ENCODE measurements at places on chromosomes 11 and 22.

DNA sequence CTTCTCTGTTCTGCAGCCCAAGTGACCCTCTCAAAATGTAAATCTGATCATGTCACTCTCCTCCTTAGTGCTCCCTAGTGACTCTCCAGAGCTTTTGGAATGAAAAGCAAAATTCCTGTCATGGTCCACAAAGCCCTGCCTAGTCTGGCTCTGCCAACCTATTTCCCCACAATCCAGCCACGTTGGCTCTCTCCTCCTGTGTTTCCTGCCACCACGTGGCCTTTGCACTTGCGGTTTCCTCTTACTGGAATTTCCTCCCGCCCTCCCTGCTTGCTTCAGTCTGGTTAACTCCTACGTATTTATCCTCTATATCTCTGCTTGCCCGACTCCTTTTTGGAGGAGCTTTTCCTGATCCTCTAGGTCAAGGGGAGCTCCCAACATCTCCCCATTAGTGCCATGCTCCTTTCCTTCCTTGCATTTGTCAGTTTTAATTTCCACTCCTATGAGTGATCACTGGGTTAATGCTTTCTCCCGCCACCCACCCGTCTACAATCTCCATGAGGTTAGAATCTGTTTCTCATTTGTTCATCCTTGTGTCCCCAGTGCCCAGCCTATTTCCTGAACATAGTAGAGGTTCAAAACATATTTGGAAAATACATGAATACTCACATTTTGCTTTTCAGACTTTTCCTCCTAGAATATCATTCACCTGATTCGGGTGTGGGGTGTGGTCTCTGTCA is 11.5 kb downstream of the NNMT start:
- DNase-seq = no peak

DNA sequence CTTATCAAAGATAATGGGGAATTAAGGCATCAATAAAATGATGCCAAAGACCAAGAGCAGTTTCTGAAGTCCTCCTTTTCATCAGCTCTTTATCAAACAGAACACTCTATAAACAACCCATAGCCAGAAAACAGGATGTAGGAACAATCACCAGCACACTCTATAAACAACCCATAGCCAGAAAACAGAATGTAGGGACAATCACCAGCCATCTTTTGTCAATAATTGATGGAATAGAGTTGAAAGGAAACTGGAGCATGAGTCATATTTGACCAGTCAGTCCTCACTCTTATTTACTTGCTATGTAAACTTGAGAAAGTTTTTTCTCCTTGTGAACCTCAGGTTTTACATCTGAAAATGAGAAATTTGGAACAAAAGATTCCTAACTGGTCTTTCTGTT is 10.0 kb downstream of the MS4A2 start:
- DNase-seq = no peak

DNA sequence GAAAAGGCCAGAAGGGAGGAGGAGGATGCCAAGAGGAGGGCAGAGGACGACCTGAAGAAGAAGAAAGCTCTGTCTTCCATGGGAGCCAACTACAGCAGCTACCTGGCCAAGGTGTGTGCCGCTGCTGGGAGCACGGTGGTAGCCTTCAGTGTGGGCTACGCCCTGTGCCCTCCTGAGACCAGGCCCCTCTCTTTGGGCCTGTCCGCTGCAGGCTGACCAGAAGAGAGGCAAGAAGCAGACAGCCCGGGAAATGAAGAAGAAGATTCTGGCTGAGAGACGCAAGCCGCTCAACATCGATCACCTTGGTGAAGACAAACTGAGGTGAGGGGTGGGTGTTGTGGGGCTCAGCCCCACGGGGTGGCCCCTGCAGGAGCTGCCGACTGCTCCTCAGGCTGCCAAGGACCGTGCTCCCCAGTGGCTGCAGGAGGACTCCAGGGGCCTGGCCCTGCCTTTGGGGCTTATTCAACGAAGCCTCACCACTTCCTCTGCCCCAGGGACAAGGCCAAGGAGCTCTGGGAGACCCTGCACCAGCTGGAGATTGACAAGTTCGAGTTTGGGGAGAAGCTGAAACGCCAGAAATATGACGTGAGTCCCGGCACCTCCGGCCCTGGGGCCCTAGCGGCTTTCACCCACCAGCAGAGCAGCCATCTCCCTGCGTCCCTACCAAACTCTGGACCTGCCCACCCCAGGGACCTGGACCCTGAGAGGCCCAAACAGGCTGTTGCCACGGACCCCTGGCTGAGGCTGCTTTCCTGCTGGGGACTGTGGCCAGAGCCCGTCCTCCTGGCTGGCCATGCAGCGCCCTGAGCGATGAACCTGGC is 12.6 kb upstream of the MRPL23 start:
- no peak for DNase-seq

DNA sequence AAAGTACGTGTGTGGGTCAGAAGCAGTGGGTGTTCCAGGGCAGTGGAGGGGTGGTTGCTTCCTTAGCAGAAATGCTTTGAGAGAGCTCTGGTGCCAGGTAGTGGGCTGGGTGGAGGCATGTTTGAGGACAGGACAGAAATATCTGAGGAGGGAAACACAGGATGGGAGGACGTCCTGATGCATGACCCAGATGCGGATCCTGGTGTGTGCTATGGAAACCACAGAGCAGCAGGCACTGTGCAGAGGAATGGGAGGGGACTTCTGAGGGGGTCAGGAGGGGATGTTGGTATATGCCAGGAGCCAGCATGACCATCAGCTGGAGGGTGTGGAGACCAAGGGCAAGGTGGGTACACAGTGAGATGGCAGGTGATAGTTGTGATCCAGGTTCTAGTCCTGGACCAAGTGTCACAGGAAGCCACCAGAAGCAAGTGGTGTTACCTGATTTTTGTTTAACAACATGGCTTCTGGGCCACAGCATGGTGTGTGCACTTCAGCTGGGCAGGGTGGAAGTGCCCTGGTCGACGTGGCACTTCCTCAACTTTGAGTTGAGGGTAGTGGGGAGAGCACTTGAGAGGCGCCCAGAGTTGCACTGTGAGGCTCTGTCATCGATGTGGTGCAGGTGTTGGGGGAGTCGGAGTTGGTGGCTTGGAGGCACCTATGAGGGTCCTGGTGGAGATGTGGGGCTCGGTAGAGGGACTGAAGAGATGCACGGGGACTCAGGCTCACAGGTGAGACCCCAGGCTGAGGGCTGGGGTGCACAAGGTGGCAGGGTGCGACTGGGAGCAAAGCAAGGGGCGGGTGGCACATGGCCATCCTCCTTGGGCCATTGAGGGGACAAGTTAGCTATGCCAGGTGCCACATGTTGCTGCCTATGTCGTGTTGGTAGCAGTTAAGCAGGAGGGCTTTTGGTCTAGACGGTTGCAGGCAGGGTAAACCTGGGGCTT is 7.5 kb downstream of the DGCR8 start:
- DNase-seq = no peak

GRCh38 chr22:31846161-31847115 is 92.6 kb downstream of the DEPDC5 start:
- no peak for DNase-seq

DNA sequence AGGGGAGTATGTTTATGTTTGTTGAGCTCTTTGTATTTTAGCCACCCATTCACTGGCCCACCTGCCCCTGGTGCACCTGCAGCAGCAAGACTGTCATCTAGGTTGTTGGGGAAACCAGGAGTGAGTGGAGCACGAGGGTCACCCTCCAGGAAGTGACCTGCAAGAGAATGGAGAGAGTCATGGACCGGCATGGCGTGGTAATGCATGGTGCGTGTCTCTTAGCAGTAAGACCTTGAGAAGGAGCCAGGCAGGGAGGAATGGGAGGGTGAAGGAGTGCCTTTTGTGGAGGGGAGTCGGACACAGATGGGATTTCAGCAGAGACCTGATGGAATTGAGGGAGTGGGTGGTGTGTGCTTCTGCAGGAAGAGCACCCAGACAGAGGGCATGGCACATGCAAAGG is 37.9 kb downstream of the KCNQ1 start:
- DNase-seq = no peak

- DNase-seq = peak; percentile 76
These were observed 3.8 kb downstream of the GAL3ST3 start for GRCh38 chr11:66045177-66045639.

- DNase-seq = no peak
These were observed 302.4 kb downstream of the MN1 start for GRCh38 chr22:27499121-27499520.

GRCh38 chr11:34028425-34028824 is 23.1 kb upstream of the CAPRIN1 start:
- no peak for DNase-seq
